Calu3 (cell line): ENCODE measurements at places on chromosomes 11 and 22.

- no peak for DNase-seq
Measured at GRCh38 chr22:19018256-19018655, 82.2 kb upstream of the PRODH start.

GRCh38 chr22:40651563-40652501 lies 15.3 kb upstream of the MRTFA start:
- DNase-seq = peak; percentile 93

DNA sequence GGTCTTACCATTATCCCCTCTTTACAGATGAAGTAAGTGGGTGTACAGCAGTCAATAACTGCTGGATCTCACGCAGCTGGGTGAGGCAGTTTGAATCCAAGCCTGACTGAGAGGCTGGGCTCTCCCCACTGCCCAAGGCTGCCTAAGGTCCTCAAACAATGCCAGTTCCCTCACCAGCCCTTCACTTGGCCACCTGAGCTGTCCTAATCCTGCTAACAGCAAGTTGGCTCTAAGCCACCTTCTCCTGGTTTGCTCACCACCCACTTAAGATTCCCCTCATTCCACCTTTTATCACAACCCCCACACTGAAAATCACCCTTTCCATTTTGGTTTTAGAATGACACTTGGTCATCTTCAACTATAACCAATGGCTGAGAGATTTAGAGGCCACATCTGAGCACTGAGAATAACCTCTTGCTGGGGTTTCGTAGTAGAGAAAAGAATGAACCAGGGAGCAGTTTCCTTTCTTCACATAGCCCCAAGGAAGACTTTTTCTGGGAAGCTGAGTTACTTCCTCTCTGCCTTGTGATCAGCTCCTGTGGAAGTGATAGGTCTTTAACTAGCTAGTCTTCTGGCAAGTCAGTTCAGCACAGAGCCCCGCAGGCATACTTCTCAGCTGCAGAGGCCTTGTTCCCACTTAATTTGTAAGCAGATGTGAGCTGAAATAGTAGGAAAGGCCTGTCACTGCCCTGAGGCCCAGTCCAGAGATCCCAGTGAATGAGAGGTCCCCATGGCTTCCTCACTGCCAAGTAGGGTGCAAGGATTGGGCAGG lies 57.8 kb upstream of the TTC12 start:
- DNase-seq = no peak

- DNase-seq = no peak
Measured at GRCh38 chr11:87187076-87187475, 149.3 kb downstream of the TMEM135 start.

GRCh38 chr11:115982666-115983065 lies 478.5 kb upstream of the CADM1 start:
- DNase-seq = no peak
